Left lobe of liver (tissue), 2 donors: ENCODE measurements at places on chromosomes 16 and 17. TPM values are rescaled to one million over a fixed set of nuclear protein-coding genes. Genes with fewer than 3 reads are reported as not detected.

Gene NCBP3
- 11.5 TPM for total RNA-seq

Gene SLC12A3
- total RNA-seq: not detected

Gene TAT
- 2,689 TPM for total RNA-seq

Gene CDH11
- 2.4 TPM for total RNA-seq

Gene CDRT4
- 1.7 TPM for total RNA-seq

Gene TMEM220
- total RNA-seq: 42.7 TPM

Gene PSME3IP1
- total RNA-seq: 26.6 TPM

Gene CYLD
- total RNA-seq: 14.4 TPM

Gene CA7
- not detected for total RNA-seq

Gene FZD2
- 0.18 TPM for total RNA-seq

Gene FOXC2
- 0.13 TPM for total RNA-seq

Gene SLC6A4
- total RNA-seq: 0.13 TPM

Gene NOD2
- total RNA-seq: 0.68 TPM

Gene DHRS7C
- total RNA-seq: not detected

Gene PYY
- not detected for total RNA-seq

Gene SLC7A6
- total RNA-seq: 1.6 TPM

Gene PRSS33
- total RNA-seq: not detected

Gene TMEM219
- 71.0 TPM for total RNA-seq

Gene ZFHX3
- 8.9 TPM for total RNA-seq

Gene RAB40B
- total RNA-seq: 12.9 TPM

Gene TBC1D3H
- total RNA-seq: not detected

Gene HEXIM2
- 14.2 TPM for total RNA-seq

Gene PDILT
- not detected for total RNA-seq

Gene FAHD1
- total RNA-seq: 53.4 TPM

Gene TNP2
- not detected for total RNA-seq

Gene SEC14L1
- total RNA-seq: 20.1 TPM

Gene TMIGD1
- not detected for total RNA-seq

Gene CACNA1H
- total RNA-seq: 4.2 TPM

Gene ITGAD
- 0.70 TPM for total RNA-seq

Gene KRT40
- total RNA-seq: not detected

Gene WFDC1
- total RNA-seq: 1.4 TPM

Gene IKZF3
- total RNA-seq: 0.63 TPM

Gene SOX15
- 0.20 TPM for total RNA-seq

Gene SDR42E2
- not detected for total RNA-seq

Gene KRT36
- not detected for total RNA-seq

Gene NPIPA7
- 2.4 TPM for total RNA-seq

Gene EFCAB13
- 4.6 TPM for total RNA-seq

Gene PRM3
- not detected for total RNA-seq

Gene CHST4
- total RNA-seq: 3.9 TPM

Gene COX6A2
- 3.1 TPM for total RNA-seq

Gene KRTAP9-8
- not detected for total RNA-seq

Gene DEXI
- 66.8 TPM for total RNA-seq

Gene CCL23
- 1.4 TPM for total RNA-seq

Gene KRT25
- total RNA-seq: not detected
